ENCODE measurements at places on chromosomes 1 and 21.
A peak's percentile ranks its signal among the peaks of the same experiment; 100 is the strongest.

DNA sequence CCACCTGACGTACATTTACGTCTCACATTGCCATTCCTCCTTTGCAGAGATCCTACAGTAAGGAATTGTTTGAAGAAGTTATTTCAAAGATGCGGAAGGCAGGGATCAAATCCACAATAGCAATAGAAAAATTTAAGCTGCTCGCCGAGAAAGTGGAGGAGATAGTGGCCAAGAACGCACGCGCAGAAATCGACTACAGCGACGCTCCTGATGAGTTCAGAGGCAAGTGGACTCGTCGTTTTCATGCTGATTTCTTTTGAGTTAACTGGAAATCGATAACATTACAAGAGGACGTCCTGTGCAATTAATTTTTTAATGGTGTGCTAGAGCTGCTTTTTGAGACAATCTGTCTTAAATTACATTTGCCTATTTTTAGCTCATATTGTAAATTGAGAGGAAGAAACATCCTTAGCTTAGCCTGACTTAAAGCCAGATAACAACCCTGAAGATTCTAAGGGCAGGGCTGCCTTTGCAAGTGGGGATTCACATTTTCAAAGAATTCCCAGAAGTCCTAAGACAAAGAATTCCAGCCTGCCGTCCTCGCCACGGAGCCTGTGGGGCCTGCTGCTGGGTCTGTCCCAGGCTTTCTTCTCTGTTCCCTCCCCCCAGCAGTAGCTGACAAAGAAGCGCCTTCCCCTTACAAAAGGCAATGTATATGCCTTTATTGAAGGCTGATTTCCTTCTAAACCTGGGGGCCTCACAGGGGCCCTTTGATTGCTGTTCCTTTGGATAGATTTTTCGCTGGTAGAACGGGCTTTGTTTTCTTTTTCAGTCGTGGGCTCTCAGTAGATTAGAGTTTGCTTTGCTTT is 31.6 kb upstream of the KIF1B start:
- no peak for DNase-seq

DNA sequence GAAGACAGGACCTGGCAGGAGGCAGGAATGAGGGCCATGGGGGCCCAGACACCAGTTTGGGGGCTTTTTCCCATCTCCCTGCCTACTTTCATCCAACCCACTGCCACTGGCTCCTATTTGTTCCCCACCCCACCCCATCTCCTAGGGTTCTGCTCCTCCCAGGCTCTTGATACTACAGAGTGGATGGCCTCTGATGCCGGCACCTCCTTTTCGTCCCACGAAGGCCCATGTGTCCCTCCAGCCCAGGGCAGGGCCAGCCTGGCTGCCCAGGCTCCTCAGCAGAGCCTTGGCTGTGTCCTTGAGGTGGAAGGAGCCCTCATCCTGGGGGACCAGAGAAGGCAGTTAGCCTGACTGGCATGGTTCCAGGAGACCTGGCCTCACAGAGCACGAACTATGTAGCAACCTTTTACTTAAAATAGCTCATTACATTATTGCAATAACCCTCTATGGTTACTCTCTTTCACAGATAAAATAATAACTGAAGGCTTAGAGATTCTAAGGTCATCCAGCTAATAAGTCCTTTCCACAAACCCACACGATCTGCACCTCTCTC is 3.5 kb downstream of the POMGNT1 start:
- DNase-seq = no peak

DNA sequence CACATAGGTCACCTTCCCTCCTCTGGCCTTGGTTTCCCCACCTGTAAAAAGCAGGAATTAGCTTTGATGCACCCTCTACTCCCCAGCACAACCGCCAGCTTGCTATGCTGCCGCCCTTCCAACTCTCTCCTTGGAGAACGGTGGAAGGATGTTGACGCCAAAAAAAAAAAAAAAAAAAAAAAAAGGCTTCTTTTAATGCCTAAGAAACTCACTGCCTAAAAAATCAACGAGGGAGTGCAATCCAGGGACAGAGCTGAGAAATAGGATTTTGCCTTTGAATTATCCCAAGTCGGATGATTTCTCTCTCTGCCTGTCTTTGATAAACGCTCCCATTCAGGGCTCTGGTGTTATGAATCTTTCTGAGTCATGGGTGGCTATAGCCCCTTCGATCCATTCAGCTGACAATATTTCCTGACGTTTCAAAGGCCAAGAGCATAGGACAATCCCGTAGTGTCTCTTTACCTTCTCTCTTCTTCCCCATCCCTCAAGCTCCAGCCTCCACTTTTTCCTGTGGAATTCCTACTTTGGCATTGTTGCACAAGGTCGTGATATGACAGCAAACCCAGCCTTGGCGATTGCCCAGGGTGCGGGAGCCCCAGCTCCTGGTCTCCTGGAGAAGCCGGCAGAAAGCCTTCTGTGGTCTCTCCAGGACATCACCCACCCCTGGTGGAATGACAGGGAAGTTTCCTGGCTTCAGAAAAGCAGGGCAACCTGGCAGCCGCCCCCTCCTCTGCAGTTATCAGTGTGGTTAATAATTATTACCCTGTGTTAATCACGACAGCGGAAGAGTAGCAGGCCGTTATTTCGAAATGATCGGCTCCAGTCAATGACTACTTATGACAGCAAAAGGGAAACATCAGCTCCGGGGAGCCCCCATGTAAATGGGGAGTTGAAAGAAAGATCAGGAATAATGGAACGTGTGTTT is 8.0 kb upstream of the PLXNA2 start:
- no peak for DNase-seq

DNA sequence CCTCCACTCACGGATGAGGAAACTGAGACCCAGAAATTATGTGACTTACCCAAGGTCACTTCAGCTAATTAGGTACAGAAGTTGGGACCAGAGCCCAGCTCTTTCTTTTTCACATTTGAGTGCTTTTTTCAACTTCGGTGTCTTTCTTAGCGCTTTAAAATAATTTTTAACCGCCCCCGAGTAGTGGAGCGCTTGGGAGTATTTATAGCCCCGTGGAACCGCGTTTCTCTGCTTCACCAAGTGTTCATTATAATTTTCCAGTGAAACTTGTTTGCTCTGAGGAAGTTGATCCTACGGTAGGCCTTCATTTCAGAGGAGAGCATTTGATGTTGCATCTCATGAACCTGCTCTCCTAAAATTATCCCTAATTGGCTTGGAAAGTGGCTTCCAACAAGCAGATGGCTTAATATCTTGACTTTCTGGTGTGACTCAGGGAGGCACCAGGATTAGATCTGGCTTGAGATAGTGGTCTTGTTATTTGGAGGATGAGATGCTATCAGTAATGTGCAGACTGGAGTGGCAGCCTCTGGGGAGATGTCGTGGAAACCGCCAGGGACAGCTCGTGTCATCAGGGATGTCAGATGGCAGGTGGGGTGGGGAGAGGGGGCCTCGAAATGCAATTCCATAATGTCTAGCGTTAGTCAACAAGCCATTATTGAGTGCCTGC is 321.3 kb downstream of the CAMTA1 start:
- DNase-seq = no peak

GRCh38 chr21:38834725-38835124 is 29.0 kb downstream of the ETS2 start:
- no peak for DNase-seq

- no peak for DNase-seq
Observed at GRCh38 chr1:18644446-18644845, 13.8 kb downstream of the PAX7 start.

DNA sequence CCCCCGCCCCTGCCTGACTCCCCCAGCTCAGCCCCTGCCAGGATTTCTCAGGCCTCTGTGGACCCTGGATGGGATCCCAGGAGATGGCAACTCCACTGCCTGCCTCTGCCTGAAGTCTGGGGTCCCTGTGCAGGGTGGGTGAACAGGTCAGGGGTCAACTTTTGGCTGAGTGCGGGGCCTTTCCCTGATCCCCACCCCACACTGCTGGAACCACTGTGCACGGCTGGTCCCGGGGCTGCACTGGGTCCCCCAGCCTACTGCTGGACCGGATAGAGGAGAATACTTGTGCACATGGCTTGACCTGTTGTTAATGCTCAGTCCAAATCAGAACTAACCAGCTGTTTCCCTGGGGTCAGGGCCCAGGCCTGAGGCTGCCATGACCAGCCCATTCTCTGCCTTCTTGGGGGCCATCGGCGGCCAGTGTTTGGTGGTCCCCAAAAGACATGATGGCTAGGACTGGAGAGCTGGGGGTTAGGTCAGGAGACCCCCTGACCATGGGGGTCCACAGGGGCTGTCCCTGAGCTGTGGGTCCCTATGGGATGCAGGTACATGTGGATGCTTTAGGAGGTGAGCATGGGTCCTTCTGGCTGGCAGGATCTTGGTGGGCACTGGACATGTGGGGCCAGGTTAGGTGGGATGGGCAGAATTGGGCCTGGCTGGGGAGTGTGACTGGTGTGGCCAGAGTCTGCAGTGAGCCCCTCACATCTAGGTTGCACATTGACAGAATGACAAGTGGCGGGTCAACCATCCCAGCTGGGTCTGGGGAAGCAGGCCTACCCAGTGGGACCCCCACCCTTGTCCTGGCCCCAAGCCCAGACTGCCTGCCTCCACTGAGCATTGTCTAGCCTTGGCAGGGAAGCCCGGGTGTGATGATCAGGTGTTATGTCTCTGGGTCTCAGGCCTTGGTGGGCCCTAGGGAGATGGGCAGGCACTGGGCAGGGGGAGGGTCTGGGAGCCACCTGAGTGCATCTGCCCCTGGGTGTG is 19.0 kb upstream of the ZNF678 start:
- peak; percentile 59 for DNase-seq

DNA sequence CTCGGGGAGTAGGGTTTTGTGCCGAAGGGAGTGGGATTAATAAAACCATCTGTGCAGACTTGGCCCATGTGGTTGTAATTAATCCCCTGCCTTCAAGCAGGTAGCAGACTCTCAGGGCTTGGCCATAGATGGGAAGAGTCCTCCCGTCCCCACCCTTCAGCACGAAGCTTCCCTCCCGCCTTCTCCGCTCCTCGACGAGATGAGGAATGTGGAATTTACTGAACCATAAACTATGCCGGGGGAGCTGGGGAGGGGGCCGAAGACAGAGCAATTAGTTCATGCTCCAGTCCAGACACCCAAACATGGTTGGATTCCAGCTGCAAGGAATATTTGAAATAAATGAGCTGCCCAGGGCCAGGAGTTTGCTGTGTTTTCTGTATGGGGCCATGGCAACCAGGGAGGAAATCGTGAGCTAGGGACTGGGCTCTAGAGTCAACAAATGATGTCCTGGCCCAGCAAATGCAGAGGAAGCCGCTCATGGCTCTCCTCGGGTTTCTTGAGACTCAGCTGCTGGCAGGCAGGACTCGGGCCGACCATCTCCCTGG is 78.8 kb downstream of the SPSB1 start:
- DNase-seq = no peak

GRCh38 chr1:3531928-3532327 is 77.5 kb downstream of the ARHGEF16 start:
- no peak for DNase-seq

DNA sequence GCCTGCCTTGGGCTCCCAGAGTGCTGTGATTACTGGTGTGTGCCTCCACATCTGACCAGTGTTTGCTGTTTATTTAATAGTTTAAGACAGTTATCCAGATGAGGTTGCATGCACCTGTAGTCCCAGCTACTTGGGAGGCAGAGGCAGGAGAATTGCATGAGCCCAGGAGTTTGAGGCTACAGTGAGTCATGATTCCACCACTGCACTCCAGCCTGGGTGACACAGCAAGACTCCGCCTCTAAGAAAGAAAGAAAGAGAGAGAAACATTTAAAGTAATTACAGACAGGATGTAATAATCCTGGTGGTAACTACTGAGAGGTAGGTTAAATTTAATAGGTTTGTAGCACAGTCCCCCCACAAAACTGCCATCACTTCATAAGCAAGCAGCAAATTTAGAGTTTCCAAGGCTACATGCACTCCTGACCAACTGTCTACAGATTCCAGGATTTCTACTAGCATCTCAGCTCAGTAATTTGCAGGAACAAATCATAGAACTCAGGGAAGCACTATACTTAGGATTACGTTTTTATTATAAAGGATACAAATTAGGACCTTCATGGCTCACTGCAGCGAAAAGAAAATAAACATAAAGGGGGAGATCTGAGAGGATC is 89.6 kb downstream of the PKN2 start:
- no peak for DNase-seq

GRCh38 chr21:22342889-22343288 is 1344.7 kb downstream of the NCAM2 start:
- no peak for DNase-seq

DNA sequence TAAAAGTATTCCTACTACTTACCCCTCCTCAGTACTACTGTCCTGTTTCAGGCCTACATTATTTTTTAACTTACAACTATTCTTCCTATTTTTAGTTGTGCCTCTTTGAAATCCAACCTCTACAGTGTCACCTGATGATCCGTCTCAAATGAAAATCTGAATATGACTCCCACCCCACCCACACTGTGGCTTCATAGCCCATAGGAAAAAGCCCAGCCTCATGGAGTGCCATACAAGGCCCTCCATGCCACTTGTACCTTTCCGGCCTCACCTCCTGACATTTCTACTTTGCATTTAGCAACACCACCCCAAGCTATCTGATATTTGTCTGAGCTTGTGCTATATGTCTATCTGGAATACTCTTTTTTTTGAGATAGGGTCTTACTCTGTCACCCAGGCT is 49.3 kb downstream of the TRAF5 start:
- no peak for DNase-seq

DNA sequence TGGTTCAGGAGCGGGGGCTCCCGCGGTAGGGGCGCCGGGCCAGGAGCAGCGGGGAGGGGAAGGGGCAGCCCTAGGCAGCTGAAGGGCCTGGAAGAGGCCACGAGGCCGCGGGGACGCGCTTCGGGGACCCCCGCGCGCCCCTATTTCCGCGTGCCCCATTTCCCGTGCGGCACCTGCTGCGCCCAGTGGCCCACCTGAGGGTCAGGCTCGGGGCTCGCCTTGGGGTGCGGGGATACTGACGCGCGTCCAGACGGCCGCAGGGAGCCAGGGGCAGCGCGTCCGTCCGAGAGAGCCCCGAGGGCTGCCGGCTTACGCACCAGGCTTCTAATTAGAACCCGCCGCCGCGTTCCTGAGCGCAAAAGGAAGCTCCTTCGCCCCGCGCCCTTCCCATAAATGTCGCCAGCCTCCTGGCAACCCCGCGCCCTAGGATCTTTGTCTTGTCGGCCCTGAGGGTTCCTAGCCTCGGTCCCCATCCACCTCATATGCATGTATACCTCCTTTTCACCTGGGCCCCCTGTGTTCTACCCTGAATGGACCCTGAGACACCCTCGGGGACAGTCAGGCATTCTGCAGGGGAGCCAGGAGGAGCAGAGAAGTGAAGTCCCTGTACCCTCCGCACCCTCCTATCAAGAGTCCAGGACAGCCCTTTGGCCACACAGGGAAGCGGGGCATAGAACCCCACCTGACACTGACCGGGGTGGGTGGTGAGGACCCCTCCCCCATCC is 1.8 kb downstream of the WNT3A start:
- no peak for DNase-seq

- no peak for DNase-seq
Observed at GRCh38 chr1:232751393-232752140, 53.6 kb upstream of the MAP10 start.

DNA sequence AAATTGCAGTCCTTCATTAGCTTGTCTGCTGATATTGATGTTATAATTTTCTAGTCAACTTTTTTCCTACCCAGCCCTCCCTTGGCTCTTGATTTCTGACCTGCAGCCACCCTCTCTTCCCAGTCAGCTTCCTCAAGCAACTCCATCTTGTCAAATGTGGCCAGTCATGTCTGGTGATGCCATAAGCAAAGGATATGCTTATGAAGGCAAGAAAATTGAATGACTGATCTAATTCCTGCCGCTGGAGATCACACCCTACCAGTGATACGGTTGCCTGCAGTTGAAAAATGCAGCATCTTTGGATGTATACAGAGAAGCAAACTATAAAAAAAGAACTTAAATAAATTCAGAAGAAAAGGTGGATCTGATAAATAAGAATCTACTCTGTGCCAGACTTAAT is 297.1 kb upstream of the DAB1 start:
- DNase-seq = no peak

GRCh38 chr1:166915941-166916340 is 39.9 kb upstream of the TADA1 start:
- no peak for DNase-seq
